ENCODE measurements at places on chromosomes 1 and 21.

GRCh38 chr1:53131590-53131938, 10.9 kb downstream of the SLC1A7 start:
- no peak for DNase-seq

DNA sequence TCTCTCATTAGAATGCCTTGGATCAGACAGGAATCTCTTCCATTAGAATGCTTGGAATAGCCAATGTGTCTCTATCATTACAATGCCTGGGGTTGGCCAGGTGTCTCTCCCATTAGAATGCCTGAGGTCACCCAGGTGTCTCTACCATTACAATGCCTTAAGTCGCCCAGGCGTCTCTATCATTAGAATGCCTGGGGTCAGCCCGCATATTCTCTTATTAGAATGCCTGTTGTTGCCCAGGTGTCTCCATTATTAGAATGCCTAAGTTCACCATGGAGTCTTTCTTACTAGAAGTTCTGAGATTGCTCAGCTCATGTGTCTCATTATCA, 60.2 kb downstream of the RNF187 start:
- no peak for DNase-seq

DNA sequence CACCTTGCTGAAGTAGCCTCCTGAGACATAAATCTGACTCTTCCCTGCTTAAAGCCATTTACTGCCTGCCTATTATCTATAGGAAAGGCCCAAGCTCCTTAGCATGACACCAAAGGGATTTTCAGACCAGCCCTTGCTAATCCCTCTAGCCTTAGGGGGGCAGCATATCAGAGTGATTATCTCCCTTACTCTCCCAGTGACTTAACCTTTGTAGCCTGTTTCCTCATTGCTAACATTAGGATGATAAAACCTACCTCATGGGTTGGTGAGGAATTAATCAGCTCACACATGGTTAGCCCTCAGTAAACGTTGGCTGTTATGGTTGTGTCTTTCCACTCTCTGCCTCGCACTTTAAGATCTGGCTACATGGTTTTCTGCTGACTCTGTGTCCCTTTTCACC, 70.1 kb downstream of the ROR1 start:
- DNase-seq: no peak

GRCh38 chr1:204454476-204454875, 40.1 kb downstream of the PIK3C2B start:
- DNase-seq: no peak

- no peak for DNase-seq
Measured at GRCh38 chr21:32916522-32917099, 109.1 kb upstream of the OLIG2 start.

Measured in putamen (tissue), 1 donor.